ENCODE measurements at places on chromosomes 1 and 21.
A peak's percentile ranks its signal among the peaks of the same experiment; 100 is the strongest.

GRCh38 chr1:60591583-60591982 is 490.8 kb upstream of the NFIA start:
- DNase-seq, result no peak

- DNase-seq, result no peak
Observed at GRCh38 chr1:213649373-213649772, 338.4 kb upstream of the PROX1 start.

DNA sequence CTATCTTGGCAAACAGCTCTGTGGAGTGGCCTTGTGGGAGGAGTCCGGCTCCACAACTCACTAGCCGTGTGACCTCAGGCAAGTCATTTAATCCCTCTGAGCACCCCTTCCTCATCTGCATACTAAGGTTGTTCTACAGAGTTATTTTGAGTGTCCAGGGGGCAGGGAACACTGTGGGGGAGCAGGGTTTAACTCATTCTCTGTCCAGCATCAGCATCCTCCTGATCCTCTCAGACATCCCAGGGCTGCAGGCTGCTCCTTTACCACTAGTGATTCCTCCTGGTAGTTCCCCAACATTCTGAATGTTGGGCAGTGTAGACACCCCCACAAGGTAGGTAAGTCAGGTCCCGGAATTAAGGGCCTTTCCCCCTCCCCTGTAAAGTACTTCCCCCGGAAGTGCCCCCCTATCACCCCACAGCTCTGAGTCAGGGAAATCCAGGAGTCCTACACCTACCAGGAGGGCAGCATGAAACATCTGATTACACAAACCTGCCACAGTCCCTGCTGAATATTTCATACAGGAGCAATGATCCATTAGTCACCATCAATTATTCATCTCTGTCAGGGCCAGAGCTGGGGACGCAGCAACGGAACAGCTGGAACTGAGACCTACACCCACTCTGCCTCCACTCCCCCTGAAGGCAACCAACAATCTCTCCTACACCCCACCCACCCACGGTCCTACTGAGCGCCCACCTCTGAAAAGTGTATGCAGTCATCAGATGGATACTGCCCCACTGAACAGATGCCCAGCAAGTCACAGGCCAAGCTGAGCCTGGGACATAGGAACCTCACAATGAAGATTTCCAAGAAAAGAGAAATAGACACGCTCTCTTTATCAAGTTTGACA is 20.5 kb downstream of the SYT2 start:
- DNase-seq, result no peak

DNA sequence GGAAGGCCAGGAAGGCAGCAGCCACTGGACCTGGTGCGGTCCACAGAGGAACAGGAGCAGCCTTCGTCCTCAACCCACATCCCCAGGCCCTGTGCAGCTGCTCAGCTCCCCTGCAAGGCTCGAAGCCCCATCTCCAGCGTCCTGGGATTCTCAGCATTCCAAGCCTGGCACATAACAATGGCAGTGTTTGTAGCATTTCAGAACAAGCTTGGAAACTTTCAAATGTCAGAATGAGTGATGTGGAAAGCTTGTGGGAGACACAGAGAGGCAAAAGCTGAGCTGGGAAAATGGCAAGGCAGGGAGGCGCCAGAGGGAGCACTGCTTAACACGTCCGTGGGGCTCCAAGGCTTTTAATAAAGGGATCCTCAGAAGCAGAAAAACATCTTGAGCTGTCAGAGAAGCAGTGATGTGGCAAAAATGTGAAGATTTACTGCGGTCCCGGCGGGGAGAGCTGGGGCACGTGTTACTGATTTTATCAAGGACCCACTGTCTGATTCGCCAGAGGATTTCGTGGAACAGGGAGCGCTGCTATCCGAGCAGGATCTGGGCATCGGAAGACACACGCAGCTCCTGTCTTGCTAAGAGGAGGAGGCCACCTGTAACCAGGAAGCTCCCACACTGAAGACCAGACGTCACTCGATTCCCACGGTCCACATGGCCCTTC is 38.1 kb downstream of the TOMM20 start:
- no peak for DNase-seq

DNA sequence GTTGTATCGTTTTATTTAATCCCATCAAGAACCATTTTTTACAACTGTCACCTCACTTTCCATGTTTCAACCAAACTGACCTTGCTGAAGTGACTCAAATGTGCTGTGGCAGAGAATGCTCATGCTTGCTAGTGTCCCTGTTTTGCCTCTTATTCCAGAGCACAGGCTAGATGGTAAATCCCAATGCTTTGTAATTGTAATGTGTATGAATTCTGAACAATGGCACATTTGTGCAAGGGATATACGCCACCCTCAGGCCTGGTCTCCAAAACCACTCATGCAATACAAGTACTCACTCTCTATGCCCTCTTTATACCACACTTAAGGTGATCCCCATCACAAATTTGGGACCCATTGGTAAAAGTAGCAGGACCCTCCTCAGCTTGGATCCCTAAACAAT is 313.6 kb downstream of the HHIPL2 start:
- no peak for DNase-seq

DNA sequence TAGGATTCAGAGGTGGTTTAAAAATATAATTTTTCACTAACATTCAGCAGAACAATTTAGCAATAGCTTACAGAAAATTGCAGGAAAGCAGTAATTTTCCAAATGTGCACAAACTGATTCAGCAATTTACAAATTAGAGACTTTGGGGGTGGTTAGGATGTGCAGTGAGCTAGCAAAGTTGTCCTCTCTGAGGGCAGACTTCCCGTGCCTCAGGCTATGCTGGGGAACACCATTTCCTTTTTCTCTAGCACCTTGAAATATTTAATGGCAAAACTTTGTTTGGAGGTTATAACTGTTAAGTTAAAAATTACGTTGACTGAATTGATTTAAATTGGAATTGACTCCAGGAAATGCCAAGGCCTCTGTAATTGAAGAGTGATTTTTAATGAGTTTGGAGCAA is 258.9 kb downstream of the PTBP2 start:
- DNase-seq, result no peak

GRCh38 chr21:30227633-30228404 is 11.9 kb upstream of the CLDN8 start:
- DNase-seq, result peak; percentile 78

DNA sequence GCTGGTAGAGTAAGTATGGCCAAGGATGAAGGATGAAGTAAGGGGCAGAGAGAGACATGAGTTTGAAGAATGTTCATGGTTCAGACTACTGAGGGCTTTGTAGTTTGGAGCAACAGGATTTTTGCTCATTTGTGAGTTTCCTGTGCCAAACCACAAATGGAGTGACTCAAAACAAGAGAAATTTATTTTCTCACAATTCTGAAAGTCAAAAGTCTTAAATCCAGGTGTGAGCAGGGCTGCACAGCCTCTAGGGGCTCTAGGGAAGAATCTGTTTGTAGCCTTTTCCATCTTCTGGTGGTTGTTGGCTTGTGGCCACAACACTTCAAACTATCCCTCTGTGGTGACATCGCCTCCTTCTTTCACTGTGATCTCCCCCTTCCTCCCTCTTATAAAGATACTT is 58.9 kb downstream of the RHOU start:
- no peak for DNase-seq

DNA sequence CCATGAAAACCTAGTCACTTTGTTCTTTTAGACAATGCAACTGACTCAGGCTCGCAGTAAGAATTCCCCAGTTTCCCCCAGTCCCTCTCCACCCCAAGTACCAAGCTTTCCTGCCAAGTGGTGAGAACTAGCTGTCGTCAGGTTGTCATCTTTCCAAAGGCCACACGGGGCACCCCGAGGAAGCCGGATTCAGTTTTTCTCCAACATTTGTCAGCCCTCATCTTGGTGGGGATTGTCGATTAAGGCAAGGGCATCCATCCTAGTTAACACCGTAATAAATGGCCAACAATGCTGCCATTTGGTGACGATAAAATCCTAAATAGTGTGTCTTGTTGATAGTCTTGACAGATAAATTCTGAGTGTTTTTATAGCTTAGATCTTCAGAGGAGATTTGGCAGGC is 55.9 kb upstream of the PROX1 start:
- no peak for DNase-seq

DNA sequence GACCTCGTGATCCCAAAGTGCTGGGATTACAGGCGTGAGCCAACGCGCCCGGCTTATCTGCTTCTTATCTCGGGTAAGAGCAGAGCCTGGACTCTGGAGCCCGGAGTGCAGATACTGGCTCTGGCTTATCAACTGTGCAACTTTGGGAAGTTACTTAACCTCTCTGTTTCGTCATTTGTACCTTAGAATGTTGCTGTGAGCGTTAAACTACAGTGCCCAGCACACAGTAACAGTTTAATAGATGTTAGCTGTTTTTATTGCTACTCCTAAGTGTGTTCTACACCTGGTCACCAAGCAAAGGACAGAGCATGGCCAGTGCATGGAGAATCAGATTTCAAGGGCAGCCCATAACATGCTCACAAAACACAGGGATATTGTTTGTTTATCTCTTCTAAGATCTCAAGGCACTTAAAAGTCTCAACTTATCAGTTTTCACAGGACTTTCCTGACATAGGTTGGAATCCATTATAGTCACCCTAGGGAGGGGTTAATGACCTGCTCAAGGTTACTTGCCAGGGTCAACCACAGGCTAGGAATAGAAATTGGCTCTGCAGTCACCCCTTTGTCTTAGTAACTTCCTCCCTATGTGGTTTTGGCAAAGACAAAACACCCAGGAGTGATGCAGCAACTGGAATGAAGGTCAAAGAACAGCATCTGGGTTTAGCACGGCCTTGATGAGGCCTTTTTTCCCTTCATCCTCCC is 22.5 kb upstream of the SRP9 start:
- peak; percentile 17 for DNase-seq

- DNase-seq, result peak; percentile 13
Observed at GRCh38 chr1:116794804-116795481, 40.7 kb downstream of the CD2 start.

DNA sequence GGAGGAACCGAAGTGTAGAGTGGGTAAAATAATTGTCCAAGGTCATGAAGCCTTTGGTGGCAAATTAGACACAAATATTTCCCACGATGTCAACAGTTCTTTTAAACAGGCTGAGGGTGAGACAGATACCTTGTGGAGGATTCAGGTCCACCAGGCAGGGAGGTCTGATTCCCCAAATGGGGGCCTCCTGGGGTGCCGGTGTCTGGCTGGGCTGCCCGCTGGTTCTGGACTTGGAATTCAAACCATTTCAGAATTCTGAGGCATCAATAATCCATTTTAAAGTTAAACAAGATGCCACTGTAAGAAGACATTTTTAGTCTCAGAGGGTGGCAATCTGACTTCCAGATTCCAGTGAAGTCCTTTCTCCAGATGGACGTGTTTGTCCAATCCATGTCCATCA is 15.5 kb downstream of the KCNA10 start:
- DNase-seq, result no peak

GRCh38 chr1:39238476-39238875 is 34.0 kb downstream of the MACF1 start:
- DNase-seq, result no peak

GRCh38 chr21:35427320-35428000 is 378.4 kb upstream of the RUNX1 start:
- DNase-seq, result no peak

DNA sequence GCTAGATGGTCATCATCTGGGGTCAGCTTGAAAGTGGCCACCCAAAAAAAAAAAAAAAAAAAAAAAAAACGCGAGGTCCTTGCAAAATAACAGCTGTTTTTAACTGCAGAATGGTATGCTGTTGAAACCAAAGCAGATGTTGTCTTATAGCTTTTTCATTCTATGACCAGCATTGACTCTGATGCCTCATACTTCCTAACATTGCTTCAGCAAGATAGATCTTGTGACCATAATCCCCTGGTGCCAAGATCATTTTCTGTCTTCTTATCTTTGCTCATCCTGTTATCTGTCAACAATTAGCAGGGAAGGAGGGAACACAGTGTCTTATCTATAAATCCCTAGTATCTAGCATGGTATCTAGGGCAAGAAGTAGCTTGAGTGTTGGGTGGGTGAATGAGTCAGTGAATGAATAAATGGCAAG is 181.5 kb downstream of the PLPP3 start:
- no peak for DNase-seq

GRCh38 chr1:35565742-35566133 is 7.4 kb upstream of the TFAP2E start:
- DNase-seq, result no peak

DNA sequence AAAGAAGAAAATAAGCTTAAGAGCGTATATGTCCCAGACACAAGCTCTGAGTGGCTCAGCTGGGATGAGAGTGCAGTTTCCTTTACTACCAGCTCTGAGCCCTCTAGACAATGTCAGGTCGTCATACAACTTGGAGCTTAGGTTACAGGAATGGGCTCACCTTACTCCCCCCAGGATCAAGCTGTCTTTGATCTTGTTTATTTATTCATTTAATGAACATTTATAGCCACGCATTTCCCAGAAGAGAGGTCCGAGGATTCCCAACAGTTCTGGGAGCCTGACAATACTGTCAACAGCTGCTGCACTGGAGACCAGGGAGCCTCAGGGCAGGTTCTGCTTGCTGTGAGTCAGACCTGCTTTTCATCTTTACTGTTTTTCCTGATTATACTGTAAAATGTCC is 378.9 kb downstream of the PLPP3 start:
- no peak for DNase-seq

DNA sequence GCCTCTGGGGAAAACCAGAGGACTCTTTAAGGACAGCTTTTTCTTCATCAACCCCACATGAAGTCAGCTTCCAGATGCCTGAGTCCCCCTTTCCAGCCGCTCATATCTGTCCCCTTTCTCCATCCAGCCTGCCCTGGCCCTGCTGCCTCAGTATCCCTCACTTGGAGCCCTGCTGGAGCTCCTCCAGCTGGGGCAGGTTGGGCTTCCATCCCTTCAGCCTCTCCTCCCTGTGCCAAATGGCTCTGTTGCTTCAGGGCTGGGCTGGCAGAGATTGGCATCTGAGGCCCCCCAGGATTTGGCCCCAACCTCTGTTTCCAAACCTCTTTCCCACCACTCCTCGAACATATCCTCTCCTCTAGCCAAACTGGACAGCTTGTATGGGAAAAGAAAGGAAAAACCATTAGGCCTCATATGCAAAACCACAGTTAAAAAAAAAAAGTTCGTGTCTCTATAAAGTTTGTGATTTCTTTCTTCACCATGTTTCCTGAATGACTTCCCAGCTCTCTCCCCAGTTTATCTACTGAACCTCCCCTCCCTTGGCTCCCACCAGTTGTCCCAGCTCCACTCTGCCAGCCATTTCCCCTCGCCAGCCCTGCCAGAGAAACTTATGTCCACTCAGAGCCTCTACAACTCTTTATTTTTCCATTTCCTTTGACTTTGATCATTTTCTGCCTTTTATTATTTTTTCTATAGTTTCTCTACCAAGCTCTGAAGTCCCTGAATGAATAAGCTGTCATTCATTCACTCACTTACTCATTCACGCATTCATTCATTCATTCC is 217.9 kb downstream of the FOXD2 start:
- DNase-seq, result no peak

- no peak for DNase-seq
Observed at GRCh38 chr21:28761674-28762356, 230.9 kb downstream of the LTN1 start.

- DNase-seq, result peak; percentile 53
Observed at GRCh38 chr1:36306210-36306901, at the start of gene SH3D21. Gene SH3D21 (plus strand): TSS chr1:36306368. CDS start chr1:36306421, 53 bp downstream.

DNA sequence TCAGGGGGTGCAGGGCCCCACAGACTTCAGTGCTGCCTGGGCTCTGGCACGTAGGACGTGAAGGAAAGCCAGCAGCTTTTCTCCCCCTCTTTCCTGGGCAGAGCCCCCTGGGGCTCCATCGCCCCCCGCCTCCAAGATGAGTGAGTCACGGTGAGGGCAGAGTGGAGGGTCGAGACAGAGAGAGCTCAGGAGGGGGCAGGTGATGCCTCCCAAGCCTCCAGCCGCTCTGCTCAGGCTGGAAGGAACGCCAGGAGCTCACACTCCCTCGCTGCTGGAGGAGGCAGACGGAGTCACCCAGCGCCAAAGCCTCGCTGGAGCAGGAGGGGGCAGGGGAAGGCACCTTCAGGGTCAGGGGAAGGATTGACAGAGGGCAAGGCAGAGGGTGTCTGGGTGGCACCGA is 119.5 kb downstream of the CASZ1 start:
- DNase-seq, result no peak

GRCh38 chr1:24400065-24400464 is 13.5 kb downstream of the STPG1 start:
- DNase-seq, result no peak

Measured in Kasumi-1 (cell line).